ENCODE measurements at places on chromosomes 6 and 20.

GRCh38 chr20:37711001-37711400 is 17.2 kb downstream of the CTNNBL1 start:
- no peak for DNase-seq

DNA sequence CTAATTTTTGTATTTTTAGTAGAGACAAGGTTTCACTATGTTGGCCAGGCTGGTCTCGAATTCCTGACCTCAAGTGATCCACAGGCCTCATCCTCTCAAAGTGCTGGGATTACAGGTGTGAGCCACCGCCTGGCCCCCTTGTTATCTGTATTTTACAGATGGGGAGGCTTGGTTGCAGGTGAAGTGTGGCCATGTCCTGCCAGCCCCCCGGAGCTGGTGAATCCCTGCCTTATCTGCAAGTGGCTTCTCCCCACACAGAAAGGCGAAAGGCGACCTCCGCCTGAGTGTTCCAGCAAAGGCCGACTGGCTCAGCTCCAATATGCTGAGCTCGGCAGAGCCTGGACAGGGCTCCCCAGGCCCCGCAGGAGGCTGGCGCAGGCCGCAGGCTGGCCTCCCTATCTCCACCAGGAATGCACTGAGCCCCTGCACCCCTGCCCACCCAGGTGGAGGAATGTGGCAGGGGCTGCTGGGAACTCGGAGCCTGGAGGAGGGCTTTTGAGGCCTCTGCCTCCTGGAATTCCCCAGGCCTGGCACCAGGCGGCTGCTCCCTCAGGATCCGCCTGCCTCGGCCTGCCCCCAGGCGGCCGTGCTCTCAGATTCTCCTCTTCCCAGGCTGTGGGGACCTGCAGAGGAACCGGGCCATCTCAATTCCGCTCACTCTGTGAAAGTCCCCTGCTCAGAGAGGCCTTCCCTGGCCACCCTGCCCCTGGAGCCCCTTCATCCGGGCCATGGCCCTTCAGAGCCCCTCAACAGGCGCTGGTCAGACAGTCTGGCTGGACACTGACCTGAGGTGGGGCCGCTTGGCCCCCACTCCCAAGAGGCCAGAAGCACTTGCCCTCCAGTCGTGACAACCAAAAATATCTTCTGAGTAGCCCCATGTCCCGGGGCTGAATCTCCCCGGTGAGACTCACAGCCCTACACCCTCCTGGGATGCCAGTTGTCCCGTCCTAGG is 9.3 kb upstream of the LAMA5 start:
- DNase-seq: no peak

DNA sequence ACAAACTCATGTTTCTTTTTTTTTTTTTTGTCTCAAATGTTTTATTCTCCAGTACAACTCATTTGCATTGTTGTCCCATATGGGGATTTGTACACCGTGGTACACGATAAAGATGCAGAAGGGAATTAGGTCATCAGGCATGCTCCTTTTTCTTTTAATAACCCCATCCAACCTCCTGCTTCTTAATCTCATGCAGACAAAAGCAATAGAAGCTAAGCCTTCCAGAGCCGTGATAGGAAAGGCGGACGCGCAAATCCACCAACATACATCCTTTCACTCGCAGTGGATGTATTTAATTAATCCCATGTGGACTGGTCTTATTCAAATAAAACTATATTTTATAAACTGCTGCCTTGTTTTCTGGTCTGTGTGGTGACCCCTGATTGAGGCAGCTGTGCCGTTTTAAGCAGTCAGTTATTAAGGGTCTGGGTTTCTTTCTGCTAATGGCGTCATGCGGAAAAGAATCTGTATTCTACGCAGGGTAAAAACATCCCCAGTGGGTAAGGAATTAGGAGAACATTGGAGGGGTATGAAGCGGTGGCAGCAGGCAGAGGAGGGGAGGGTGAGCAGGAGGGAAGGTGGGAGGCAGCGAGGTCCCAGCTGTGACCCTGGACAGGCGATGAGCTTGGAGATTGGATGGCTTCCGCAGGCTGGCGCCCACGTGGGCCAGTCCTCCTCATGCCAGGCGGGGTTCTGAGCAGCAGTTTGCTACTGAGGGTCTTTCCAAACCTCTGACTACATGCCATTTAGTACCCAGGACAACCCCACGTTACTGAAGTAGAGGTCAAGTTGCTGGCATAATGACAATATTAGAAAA is 172.8 kb downstream of the LINC00237 start:
- DNase-seq: no peak

DNA sequence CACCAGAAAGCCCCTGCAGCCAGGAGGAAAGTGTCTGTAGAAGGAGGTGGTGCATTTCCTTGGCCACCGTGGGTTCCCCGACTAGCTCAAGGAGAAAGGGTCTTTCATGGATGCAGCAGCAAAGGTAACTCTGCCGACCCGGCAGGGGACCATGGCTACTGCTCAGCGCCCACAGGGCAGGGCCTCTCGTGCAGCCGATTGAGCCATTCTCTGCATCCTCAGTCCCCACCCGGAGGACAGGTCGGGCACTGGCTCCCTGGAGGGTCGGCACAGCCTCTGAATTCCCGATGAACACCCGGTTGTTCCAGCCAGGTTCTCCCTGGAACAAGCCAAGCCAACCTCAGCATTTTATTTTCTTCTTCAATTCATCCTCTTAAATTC is 24.1 kb upstream of the FOXC1 start:
- DNase-seq: no peak

GRCh38 chr6:106858653-106859092 is 115.9 kb downstream of the CD24 start:
- no peak for DNase-seq

- no peak for DNase-seq
These were observed 182.8 kb downstream of the GRM1 start for GRCh38 chr6:146211646-146212045.

DNA sequence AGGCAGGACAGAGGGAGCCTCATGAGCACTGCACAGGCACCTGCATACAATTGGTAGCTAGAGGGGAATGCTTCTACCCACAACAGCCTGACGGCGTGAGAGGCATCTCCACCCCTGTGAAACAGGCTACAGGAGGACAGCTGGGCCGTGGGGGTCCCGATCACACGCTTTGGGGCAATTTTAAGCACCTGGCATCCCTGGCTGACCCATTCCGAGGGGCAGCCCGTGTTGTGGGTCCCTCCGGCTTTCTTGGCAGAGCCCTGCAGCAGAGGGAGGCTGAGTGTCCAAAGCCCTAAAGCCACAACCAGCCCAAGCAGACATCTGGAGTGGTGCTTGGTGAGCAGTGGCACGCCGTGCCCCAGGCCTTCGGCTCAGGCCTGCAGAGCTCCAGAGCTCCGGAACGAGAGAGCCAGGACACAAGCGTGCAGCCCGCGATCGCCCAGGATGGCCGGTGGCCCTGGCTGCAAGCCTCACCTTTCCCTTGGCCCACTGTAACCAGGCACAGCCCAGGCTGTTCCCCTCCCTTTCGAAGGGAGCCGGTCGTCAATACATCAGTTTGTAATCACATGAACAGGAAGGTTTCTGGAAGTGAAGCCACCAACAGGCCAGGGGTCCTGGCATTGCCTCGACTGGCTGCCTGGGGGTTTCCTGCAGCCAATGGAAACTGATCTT is 81.4 kb downstream of the DLL1 start:
- DNase-seq: no peak

GRCh38 chr6:103707596-103708325 is 1152.0 kb downstream of the HACE1 start:
- no peak for DNase-seq

- DNase-seq: no peak
These were observed 23.1 kb downstream of the CPNE5 start for GRCh38 chr6:36815962-36816735.

- DNase-seq: no peak
These were observed 102.2 kb upstream of the SASH1 start for GRCh38 chr6:148240461-148240840.

DNA sequence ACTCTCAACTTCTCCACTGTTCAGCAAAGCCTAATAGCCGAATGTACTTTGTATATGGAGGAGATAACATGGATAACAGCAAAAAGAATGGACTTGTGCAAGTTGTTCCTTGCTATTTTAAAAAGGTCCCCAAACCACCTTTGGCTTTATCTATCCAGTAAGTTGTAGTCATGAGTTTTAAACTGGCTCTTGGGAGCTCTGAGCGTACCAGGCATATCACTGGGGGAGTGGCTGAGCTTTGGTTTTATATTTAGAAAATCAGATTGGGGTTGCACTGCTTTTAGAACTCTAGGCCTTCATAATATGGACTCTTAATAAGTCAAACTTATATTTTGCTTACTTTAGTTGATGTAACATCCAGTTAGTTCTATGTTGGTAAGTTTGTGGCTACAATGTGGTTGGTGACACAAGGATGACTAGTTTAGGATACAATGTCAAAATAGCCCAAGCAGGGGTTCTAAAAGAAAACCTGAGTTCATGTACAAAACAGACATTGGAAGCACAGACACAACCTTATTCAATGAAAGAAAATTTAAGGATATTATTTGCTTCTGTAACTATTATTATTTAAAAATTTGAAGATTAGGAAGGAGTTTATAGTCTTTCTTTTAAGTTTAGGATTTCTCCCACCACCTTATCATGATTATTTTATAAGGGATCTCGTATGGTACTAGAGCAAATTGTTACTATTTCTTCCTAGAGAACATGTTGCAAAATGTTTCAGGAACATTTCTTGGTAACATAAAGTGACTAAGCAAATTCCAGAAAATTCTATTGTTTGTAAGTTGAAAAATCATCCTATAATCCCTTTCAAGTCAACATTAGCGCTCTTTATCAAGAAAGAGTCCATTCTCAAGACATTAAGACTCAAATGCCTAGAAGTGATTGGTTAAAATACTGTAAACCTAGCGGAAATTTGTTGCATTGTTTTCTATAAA is 165.8 kb upstream of the SUPT3H start:
- no peak for DNase-seq

DNA sequence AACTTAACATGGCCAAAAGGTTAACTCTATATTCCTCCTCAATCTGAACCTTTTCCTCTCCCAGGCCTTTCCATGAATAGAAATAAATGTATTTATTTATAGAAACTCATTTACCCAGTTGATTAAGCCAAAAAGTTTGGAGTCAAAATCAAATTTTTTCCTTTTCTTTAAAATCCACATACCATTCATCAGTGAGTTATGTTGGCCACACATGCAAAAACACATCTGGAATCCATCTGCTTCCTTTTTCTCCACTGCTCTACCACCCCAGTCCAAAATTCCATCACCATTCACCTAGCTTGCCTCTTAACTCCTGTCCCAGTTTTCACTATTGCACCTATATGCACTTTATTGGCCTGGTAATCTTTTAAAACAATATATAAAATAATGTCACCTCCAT is 62.4 kb upstream of the TMEM200A start:
- DNase-seq: no peak

GRCh38 chr6:143000811-143001210 is 55.8 kb upstream of the HIVEP2 start:
- DNase-seq: no peak

GRCh38 chr6:41706876-41707564 is 28.4 kb downstream of the TFEB start:
- DNase-seq: no peak

DNA sequence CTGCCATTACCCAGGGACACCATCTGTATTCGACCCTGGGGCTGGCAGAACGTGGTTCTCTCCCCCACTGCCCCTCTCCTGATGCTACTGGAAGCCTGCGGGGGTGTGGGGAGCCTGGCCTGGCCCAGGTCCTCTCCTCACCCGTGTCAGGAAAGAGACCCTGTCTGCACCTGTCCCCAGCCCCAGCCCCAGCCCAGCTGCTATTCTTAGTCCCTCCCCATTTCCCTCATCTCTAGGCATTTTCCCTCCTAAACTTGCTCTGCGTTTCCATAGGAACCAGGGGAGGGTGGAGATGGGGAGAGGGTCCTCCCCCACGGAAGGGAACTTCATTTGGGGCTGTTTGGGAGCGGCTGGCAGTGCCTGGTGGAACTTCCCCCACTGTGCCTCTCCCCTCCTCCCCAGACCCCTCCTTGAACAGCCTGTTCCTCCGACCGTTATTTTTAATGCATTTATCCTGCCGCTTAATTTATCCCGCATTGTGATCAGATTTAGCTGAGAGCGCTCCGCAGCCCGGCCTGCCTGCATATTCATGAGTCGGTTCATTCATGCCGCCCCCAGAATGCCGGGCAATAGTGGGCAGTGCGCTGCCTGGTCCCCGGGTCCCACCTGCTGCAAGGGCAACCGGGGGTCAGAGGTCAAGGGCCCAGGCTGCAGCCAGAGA is 31.8 kb upstream of the DLGAP4 start:
- DNase-seq: no peak

DNA sequence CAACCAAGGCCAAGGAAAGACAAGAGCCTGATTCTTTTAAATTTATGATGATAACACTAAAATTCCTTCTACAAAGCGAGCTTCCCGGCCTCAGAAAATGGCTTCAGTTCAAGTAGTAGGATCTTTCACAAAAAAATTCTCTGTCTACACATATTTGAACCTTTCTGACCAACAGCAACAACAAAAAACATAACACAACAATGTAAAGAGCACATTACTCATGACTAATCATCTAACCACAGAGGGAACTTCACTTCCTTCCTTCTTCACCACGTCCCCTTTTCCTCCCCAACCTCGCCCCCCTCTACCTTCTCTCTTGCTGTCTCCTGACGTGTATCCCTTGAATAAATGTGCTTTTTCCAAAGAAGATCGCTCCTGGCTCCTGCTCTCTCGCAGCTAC is 228.2 kb downstream of the MYLK4 start:
- DNase-seq: no peak

DNA sequence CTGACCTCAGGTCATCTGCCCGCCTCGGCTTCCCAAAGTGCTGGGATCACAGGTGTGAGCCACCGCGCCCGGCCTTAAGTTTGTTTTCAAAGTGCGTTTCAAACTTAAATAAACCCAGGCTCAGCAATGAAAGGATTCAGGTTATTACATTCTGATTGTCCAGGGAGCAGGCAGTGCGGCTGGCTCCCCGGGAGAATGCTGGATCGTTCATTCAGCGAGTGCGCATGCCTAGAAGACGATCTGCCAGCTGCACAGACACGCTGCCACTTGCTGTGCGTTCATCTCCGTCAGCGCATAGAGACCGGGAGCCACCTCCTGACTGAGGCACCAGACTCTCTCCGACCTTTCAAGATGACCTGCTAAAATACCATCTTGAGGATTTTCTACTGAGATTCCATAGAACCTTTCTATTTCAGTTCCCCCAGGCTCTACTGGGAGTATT is 163.9 kb upstream of the ZNF217 start:
- DNase-seq: no peak

DNA sequence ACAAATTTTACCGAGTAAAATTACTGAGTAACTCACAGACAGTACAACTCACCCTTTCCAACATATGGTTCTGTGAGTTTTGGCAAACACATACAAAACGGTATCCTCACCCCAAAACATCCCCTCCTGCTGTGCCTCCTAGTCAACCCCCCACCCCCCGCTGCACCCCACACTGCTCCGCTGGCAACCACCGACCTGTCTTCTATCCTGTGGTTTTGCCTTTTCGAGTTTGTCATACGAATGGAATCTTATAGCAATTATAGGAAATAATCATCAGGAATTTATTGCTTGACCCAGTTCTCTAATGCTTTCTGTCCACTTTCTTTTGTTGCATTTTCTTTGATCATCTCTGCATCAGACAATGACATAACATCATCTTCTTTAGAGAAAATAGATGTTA is 312.3 kb downstream of the KIF16B start:
- DNase-seq: no peak

- DNase-seq: no peak
These were observed 40.2 kb upstream of the FAM50B start for GRCh38 chr6:3808759-3809514.

Measured in NCI-H2029 (cell line).